ENCODE measurements at places on chromosomes 13 and 19. TPM values are rescaled to one million over a fixed set of nuclear protein-coding genes. Genes with fewer than 3 reads are reported as not detected.

DNA sequence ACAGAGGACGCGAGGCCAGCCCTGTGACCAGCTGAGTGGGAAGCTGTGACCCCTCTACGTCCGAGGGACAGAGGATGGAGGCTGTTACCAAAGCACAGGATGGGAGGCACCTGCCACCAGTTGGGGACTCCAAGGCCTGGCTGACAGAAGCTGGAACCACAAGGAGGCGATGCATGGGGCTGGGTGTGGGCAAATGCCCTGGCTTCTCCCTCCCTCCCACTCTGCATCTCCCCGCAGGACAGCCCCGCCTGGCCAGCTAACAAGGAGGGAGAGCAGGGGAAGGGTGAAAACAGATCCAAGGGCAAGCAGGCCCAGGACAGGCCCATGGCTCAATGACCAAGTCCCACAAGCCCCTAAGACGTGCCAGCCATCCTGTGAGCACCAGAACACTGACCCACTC is 28.6 kb downstream of the AKT2 start:
- DNase-seq = no peak

DNA sequence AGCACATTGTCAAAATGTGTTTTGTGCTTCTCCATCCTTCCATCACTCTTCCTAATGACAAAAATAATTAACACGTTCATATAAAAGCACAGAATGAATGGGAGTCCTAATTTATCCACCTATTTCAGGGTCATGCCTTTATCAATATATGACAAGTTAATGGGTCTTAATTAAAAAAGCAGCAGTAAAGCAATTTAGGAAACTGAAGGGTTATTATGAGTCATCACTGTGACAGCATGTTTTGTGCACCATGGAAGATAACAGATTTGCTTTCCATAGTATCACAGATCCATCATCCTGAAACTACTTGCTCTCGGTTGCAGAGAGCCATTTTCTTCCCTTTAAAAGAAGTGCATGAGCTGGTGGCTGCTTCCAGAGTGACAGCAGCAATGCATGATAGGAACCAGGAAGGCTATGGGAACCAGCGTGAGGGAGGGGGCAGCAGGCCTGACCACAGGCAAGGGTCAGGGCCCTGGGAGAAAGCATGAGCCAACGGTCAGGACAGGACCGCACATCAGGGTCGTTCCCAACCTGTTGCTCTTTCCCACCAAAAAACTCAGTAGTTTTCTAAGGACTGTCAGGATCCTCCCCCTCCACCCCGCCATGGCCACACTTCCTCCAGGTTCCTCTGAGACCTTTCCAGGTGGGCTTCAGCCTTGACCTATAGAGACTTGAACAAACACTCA is 784.1 kb downstream of the UQCRFS1 start:
- no peak for DNase-seq

DNA sequence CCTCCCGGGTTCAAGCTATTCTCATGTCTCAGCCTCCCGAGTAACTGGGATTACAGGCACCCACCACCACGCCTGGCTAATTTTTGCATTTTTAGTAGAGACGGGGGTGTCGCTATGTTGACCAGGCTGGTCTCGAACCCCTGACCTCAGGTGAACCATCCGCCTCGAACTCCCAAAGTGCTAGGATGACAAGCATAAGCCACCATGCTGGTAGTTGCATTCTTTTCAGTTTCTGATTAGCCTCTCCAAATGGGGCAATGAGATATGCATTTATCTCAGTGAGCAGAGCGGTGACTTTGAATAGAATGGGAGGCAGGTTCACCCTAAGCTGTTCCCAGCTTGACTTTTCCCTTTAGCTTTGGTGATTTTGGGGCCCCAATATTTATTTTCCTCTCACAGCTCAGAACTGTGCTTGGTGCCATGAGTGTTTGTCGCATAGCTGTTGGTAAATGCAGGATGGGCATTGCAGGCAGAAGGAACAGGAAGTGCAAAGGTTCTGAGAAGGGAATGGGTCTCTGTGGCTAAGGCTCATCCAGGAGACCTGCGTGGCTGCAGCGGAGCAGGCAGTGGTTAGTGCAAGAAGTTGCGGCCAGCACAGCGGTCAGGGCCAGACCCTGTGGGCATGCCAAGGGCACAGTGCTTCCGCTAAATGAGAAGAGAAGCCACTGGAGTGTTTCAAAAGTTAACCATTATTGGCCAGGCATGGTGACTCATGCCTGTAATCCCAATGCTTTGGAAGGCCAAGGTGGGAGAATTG is 20.7 kb downstream of the LYPD3 start:
- DNase-seq = no peak

- no peak for DNase-seq
Observed at GRCh38 chr13:89852570-89852969, 1494.9 kb upstream of the MIR17HG start.

DNA sequence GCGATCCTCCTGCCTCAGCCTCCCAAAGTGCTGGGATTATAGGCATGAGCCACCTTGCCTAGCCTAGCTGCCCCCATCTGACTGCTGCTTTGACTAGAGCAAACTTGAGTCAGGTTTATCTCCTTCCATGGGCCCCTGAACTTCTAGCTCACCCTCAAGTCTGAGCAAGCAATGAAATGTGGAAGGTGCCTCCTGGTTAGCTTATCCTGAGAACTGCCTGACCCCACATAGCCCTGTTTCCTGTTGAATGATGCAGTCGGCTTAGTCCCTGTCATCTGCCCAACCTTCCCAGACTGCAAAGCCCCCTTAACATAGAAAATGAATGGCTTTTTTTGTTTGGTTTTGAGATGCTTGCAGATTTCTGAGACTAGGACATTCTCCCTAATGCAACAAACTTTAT is 8.9 kb upstream of the TMEM160 start:
- DNase-seq = no peak

- no peak for DNase-seq
Observed at GRCh38 chr13:20727856-20728255, 24.4 kb downstream of the IL17D start.

DNA sequence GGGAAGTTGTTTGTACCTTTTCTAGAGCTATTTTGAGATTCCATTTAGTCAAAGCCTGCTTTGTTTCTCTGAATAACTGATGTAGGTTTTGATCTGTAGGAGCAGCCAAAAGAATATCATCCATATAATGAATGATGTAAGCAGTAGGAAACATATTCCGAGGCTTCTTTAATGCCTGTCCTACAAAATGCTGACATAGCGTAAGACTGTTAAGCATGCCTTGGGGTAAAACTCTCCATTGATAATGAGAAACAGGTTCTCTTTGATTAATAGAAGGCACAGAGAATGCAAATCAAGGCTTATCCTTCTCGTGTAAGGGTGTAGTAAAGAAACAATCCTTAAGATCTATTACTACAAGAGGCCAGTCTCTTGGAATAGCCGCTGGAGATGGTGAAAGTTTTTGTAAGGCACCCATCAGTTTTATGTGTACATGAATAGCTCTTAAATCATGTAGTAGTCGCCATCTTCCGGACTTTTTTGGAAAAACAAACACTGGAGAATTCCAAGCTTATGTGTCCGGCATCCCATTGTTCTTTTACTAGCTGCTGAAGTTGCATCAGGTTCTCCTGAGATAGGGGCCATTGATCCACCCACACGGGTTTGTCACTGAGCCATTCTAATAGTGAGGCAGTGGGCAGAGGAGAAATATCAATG is 13.5 kb downstream of the FPR3 start:
- no peak for DNase-seq

DNA sequence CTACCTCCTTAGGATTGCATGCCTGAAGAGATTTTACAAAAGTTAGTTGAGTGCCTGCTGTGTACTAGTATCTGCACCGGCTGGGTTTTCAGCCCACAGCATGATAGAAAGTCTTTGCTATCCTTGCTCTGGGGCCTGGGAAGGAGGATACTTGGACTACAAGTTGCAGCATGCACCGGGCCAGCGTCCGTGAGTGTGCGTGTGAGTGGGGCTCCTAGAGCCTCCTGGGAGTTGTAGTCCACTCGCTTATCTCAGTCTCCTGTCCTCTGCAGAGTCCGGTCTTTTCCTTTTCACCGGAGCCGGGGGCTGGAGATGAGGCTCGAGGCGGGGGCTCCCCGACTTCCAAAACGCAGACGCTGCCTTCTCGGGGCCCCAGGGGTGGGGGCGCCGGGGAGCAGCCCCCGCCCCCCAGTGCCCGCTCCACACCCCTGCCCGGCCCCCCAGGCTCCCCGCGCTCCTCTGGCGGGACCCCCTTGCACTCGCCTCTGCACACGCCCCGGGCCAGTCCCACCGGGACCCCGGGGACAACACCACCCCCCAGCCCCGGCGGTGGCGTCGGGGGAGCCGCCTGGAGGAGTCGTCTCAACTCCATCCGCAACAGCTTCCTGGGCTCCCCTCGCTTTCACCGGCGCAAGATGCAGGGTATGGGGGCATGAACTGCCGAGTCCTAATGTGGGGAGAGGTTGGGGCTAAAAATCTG is 20.6 kb downstream of the BRSK1 start:
- DNase-seq = no peak

DNA sequence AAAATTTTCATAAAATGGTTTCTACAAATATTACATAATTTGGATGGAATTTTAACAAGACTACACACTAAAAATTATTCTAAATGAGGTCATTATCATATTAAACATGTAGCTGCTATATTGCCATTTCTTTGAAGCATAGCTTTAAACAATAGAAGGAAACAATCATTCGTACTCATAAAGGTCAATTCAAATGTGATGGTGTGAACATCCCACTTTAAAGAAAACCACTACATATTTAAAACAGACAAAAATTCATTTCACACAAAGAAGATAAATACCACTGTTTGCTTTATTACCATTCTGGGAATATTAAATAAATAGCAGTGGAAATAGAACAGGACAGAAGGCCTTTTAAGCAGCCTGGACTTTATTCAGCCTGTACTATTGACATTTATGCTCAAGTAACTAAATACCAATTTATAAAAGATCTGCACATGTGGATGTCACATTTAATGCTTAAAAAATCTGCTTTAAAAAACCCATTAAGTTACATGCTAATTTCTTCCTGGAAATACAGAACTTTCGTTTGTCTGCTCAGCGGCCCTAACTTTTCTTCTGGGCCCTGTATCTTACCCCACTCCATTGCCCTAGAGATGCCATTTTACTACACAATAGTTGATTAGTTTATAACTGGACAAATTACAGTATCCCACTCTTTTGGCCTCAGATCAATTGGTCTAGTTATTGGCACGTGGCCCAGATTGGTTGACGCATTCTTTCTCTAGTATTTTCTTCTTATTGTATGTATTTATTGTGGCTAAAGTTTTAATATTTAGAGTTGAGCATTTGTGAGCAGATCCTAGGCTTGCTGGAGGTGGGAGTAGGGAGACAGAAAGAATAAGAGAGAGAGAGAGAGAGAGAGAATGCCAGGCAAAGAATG is 215.1 kb upstream of the SPRY2 start:
- no peak for DNase-seq

GRCh38 chr13:85537601-85538000 is 261.6 kb downstream of the SLITRK6 start:
- no peak for DNase-seq

GRCh38 chr13:111248822-111249221 is 71.6 kb upstream of the TEX29 start:
- no peak for DNase-seq

- DNase-seq = peak; percentile 17
Observed at GRCh38 chr13:111573801-111574200, 253.4 kb downstream of the TEX29 start.

Gene MCF2L
- total RNA-seq = 38.9 TPM

Gene ICAM1
- 9.8 TPM for total RNA-seq

Gene DGKH
- total RNA-seq = 13.5 TPM

Gene SLAIN1
- 3.8 TPM for total RNA-seq

All from cardiac septum (tissue), 1 donor.